Large intestine (tissue), 12 donors: ENCODE measurements at places on chromosomes 16 and 17. TPM values are rescaled to one million over a fixed set of nuclear protein-coding genes. Genes with fewer than 3 reads are reported as not detected.

MT1F gene
- polyA plus RNA-seq = 77.0 TPM

MLKL gene
- 9.6 TPM for polyA plus RNA-seq

MLST8 gene
- 40.0 TPM for polyA plus RNA-seq

SNAI3 gene
- 1.1 TPM for polyA plus RNA-seq

CPNE2 gene
- 22.6 TPM for polyA plus RNA-seq

TBC1D3K gene
- 0.96 TPM for polyA plus RNA-seq

KRTAP3-2 gene
- not detected for polyA plus RNA-seq

GCGR gene
- polyA plus RNA-seq = 2.5 TPM

CSH1 gene
- polyA plus RNA-seq = 0.30 TPM

ZFP3 gene
- polyA plus RNA-seq = 9.9 TPM

NOL3 gene
- polyA plus RNA-seq = 5.8 TPM

NEUROD2 gene
- 0.01 TPM for polyA plus RNA-seq

EPX gene
- 0.24 TPM for polyA plus RNA-seq

TNFSF13 gene
- polyA plus RNA-seq = 23.4 TPM

KCNH6 gene
- polyA plus RNA-seq = 6.9 TPM

PPP1R27 gene
- polyA plus RNA-seq = 0.21 TPM

EPOP gene
- polyA plus RNA-seq = 0.57 TPM

SLC6A4 gene
- polyA plus RNA-seq = 30.1 TPM

DHRS7C gene
- polyA plus RNA-seq = 0.24 TPM
